ENCODE measurements at places on chromosomes 5 and 9.

- DNase-seq: no peak
Measured at GRCh38 chr5:71631070-71631469, 43.9 kb downstream of the MCCC2 start.

- DNase-seq: no peak
Measured at GRCh38 chr5:62498961-62499360, 79.7 kb upstream of the LRRC70 start.

DNA sequence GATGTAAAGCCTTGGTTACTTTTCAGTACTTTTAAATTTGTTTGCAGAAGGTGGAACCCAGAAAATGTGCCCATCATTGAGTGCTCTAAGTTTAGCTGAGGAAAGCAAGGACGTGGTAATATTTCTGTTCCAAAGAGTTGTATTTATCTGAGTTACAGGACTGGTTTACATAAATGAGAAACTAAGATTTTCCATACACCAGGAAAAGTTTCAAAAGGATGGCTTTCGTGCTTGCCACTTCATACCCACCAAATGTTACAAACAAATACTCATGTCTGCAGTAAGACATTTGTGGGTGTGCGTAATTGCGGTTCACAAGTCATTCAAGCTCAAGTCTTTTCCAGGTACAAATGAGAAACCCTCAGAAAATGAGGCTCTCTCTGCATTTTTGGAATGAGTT is 68.1 kb downstream of the CWC27 start:
- DNase-seq: no peak

DNA sequence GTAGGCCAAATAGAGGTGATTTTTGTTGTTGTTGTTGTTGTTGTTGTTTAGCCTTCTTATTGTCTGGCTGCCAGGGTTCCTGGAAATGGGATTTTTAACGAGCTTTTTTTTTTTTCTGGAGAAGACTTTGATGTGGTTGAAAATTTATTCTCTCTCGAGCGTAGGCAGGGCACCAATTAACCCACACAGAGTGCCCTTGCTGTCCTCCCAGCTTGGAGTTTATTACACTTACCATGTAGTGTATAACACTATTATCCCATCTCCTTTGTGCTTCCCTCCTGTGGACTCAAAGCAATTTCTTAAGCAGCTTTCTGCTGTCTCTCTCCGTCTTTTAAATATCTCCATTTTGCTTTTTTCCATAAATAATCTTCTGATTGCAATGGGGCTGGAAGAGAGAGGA is 57.4 kb downstream of the OR2K2 start:
- no peak for DNase-seq

- DNase-seq: no peak
Measured at GRCh38 chr5:114308017-114308416, 53.9 kb upstream of the KCNN2 start.

GRCh38 chr5:150596313-150596712 is 44.1 kb upstream of the SYNPO start:
- no peak for DNase-seq

- no peak for DNase-seq
Measured at GRCh38 chr9:111917980-111918379, 21.4 kb downstream of the UGCG start.

- no peak for DNase-seq
Measured at GRCh38 chr5:133709209-133709725, 96.9 kb upstream of the FSTL4 start.

DNA sequence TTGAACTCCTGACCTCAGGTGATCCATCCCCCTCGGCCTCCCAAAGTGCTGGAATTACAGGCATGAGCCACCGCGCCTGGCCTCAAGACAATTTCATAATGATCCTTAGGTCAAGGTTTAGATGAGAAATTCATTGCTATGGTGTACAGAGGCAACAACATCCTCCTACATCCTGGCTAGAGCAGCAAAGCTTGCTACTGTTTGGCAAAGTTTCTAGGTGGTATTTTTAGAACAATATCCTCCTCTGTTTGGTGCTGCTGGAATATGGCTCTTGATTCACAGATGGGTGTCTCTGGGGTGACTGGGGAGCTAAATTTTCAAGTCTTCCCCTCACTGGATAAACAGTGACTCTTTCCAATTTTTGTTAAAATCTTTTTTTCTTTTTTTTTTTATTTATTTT is 30.6 kb downstream of the CRHBP start:
- no peak for DNase-seq

DNA sequence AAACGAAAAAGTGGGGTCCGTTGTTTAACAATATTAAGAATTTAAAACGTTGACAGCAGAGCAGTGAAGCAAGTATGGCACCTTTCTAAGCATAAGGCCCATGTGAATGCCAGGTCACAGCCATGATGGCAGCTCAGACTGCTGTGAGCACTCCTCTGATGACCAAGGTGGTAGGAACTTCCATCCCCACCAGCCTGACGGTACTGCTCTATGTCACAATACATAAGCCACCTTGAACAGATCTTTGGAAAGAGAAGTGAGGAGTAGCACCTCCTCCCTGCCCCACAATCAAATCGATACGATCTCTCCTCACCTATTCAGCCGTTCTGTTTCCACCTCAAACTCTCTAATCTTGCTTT is 105.9 kb downstream of the DCP2 start:
- no peak for DNase-seq

DNA sequence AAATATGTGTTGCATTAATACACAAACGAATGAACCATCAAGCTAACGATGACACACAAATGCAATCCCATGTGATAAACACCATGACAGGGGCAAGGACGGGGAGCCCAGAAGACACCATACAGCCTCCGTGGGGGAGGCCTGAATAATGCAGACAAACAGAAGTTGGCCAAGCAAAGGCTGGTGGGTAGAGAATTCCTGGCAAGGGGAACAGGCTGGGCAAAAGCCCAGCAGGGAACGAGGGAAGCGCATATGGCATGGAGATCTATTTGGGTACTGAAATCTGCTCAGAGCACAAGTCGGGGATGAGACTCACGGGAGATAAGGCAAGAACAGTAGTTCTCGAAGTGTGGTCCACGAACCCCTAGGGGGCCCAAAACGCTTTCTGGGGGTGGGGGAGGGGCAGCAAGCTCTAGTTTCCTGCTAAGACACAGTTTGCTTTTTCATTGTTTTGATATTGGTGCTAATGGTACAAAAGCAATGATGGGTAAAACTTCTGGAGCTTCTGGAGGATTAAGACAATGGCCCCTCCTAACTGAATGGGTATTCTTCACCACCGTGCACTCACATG is 42.9 kb upstream of the FBXW11 start:
- DNase-seq: no peak

DNA sequence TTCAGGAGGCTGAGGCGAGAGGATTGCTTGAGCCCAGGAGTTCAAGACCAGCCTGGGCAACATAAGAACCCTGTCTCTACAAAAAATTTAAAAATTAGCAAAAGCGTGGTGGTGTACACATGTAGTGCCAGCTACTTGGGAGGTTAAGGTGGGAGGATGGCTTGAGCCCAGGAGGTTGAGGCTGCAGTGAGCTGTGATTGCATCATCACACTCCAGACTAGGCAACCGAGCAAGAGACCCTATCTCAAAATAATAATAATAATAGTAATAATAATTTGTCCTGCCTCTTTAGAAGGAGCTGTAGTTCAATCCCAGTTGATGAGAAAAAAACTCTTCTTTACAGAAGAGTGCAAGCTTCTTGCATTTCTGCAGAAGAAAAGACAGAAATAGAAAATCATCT is 10.0 kb upstream of the CD74 start:
- no peak for DNase-seq

DNA sequence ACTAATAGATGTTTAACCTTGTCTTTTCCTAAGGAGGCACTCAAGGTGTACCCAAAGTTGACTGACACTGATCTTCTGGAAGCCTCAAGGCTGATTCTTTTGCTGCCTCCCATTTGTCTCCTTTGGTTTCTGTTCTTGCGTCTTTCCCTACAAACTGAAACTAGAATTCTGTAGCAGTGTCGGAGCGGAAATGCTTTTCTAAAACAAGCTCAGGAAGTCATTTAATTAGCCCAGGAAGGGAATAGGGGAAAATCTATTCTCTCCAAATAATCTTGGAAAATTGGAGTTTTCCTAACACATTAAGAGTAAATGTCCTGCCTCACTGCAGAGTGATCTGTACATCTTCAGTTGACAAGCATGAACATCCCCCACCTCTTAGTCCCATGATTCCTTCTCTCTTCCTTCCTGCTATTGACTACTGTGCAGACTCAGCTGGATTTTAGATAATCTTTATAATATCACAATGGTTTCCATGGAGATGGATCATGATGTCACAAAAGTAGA is 182.7 kb downstream of the NR3C1 start:
- no peak for DNase-seq
